Activated CD4-positive, alpha-beta T cell treated with anti-CD3 and anti-CD28 coated beads, Interleukin-2, amount 50 U/mL, for 48 hours (primary cell): ENCODE measurements at places on chromosomes 4 and X.

DNA sequence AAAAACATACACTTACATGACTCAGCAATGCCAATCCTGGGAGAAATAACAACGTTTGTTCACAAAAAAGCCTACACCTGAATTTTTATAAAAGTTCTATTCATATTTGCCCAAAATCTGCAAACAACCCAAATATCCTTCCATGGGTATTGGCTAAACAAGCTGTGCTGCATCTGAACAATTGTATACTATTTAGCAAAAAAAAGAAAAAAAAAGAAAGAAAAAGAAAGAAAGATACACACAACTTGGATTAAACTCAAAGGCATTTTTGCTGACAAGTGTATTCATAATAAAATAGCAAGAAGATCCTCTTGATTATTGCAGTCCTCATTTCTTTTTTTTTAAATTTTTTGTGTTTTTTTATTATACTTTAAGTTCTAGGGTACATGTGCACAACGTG is 24.5 kb upstream of the MAGEA3 start:
- DNase-seq: no peak

GRCh38 chr4:155245105-155245504 is 36.7 kb downstream of the NPY2R start:
- DNase-seq: no peak

- no peak for DNase-seq
Measured at GRCh38 chr4:172169871-172170270, 356.7 kb downstream of the GALNTL6 start.

DNA sequence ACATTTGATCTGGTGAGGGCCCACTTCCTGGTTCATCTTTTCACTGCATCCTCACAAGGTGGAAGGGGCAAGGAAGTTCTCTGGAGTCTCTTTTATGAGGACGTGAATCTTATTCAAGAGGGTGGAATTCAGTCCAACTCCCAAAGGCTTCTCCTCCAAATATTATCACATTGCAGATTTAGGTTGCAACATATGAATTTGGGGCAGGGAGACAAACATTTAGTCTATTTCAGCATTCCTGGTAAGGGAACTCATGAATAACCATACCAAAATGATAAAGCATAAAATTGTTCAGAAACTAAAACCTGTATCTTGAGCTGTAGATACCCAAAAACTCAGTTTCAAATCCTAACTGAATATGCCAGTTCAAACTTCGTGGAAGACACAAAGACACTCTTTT is 246.8 kb downstream of the QDPR start:
- DNase-seq: no peak

DNA sequence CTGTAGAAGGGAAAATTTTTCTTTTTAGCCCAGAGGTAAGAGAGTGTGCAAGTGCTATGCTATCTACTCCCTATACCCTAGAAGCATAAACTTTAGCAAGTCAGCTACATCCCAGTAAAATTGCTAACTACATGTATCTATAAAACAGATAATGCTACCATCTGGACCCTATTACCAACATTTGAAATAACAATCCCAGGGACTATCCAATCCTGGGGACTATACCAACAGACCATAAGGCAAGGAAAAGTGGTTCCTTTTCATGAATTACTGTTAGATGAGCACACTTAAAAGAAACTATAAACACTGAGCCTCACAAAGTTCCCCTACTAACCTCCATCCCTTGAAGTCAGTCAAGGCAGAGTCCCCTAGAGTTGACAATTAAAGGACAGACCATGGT is 213.6 kb upstream of the VEGFC start:
- no peak for DNase-seq

GRCh38 chrX:83529950-83530349 is 21.9 kb downstream of the POU3F4 start:
- no peak for DNase-seq
